ENCODE measurements at places on chromosomes 4 and X. TPM values are rescaled to one million over a fixed set of nuclear protein-coding genes. Genes with fewer than 3 reads are reported as not detected.

The PPARGC1A gene
- under 0.01 TPM for total RNA-seq

The GNRHR gene
- not detected for total RNA-seq

The MAGEB1 gene
- total RNA-seq = not detected

The NLGN3 gene
- total RNA-seq = 0.22 TPM

The POU4F2 gene
- total RNA-seq = not detected

The FATE1 gene
- total RNA-seq = not detected

The IL3RA gene
- not detected for total RNA-seq

The ZCCHC18 gene
- 0.29 TPM for total RNA-seq

The CXXC4 gene
- 0.14 TPM for total RNA-seq

The SUPT20HL2 gene
- total RNA-seq = 0.43 TPM

The S100G gene
- not detected for total RNA-seq

The PPP2R2C gene
- total RNA-seq = not detected

The HERC6 gene
- total RNA-seq = 7.9 TPM

The PABPC1L2A gene
- not detected for total RNA-seq

The SLIT2 gene
- total RNA-seq = 12.0 TPM

The CT47B1 gene
- not detected for total RNA-seq

The FGF13 gene
- total RNA-seq = 0.14 TPM

The TDO2 gene
- total RNA-seq = 12.3 TPM

The PAGE5 gene
- not detected for total RNA-seq

The VCX3B gene
- total RNA-seq = not detected

Measured in placental pericyte (primary cell).